ENCODE measurements at places on chromosomes 7 and 10. TPM values are rescaled to one million over a fixed set of nuclear protein-coding genes. Genes with fewer than 3 reads are reported as not detected.

GRCh38 chr10:3192856-3193635 is 20.5 kb upstream of the PITRM1 start:
- H3K27me3 ChIP-seq = peaks cover under 1% of the 10 kb centered on the region
- DNase-seq = peak; percentile 74
- no peak overlapping the region for H3K27ac ChIP-seq
- H3K36me3 ChIP-seq = no peaks in the 10 kb centered on the region

SLC25A13 gene
- 20.5 TPM for total RNA-seq

DNA sequence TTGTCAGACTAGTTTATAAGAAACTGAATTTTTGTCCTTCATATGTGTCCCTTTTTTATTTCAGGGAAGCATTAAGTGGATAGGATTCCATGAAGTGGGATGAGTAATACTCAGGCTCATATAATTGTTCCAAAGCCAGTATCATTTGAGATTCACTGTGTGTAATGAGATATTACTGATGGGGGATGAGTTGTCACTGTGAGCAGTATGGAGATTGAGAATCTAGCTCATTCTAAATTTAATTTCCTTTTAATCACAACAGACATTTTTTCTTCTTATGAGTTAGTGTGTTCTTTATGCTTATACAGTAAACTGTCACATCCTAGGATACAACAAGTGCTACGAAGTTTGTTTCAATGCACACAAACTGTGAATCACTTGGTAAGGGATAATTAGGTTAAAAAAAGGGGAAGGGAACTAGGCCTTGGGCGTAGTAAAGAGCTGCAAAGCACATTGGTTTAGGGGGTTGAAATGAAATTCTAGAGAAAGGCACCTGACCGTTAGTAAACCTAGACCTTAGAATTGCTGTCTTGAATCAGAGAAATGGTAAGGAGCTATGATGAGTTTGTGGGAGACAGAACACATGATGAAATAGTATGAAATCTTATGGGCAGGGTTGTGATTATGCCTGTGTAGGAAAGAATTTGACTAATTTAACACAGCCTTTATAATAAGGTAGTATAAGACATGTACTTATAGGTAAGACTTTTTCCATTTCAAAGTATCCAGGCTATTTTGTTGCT is 153.4 kb downstream of the MLLT10 start:
- H3K36me3 ChIP-seq = peaks cover 13% of the 10 kb centered on the region
- H3K27ac ChIP-seq = no peak overlapping the region
- H3K4me1 ChIP-seq = no peaks in the 10 kb centered on the region
- H3K27me3 ChIP-seq = no peaks in the 10 kb centered on the region
- no peak for DNase-seq
- no peak overlapping the region for H3K4me3 ChIP-seq

DNA sequence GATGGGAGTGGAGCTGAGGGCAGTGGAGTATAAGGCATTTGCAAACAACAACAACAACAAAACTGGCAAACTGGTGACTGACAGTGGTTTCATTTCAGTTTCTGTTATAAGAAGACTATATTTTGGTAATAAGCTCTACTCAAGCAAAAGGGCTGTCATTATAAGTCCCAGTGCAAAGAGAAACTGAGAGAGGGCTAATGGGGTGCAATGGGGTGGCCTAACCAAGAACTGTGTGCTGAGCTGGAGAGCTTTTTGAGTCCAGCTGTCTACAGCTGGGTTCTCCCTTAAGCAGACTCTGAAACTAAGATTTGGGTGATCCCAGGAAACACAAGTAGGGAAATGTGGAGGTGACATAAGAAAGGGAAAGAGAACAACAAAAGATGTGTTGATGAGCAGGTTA is 439.3 kb downstream of the ADRA2A start:
- no peak for DNase-seq
- no peaks in the 10 kb centered on the region for H3K4me1 ChIP-seq
- H3K27ac ChIP-seq = no peak overlapping the region
- H3K4me3 ChIP-seq = no peak overlapping the region
- no peaks in the 10 kb centered on the region for H3K36me3 ChIP-seq
- H3K27me3 ChIP-seq = no peaks in the 10 kb centered on the region

GRCh38 chr7:130878785-130879184 is 144.8 kb upstream of the KLF14 start:
- DNase-seq = no peak
- no peak overlapping the region for H3K4me3 ChIP-seq
- H3K27ac ChIP-seq = no peak overlapping the region
- no peaks in the 10 kb centered on the region for H3K27me3 ChIP-seq
- peaks cover 50% of the 10 kb centered on the region for H3K36me3 ChIP-seq
- H3K4me1 ChIP-seq = no peaks in the 10 kb centered on the region

LIPF gene
- total RNA-seq = not detected

DNA sequence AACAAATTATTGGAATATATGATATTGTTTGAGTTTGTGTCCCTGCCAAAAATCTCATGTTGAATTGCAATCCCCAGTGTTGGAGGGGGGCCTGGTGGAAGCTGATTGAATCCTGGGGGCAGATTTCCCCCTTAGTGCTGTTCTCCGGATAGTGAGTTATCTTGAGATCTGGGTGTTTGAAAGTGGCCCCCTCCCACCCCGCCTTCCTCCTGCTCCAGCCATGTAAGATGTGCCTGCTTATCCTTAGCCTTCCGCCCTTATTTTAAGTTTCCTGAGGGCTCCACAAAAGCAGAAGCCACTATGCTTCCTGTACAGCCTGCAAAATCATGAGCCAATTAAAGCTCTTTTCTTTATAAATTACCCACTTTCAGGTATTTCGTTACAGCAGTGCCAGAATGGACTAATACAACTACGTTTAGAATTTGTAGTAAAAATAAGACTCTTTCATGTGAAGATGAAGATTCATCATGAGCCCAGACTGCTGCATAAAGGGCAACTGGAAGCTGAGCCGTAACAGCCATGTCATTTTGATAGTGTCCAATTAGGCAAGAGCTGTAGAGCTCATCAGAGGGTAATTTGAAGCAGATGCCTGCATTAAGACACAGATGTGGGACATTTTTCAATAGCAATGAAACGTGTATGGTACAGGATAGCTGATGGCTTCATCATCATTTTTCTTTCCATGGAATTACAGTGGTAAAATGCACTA is 1007.2 kb downstream of the REEP3 start:
- H3K36me3 ChIP-seq = no peaks in the 10 kb centered on the region
- DNase-seq = no peak
- no peaks in the 10 kb centered on the region for H3K4me1 ChIP-seq
- no peak overlapping the region for H3K27ac ChIP-seq
- H3K27me3 ChIP-seq = no peaks in the 10 kb centered on the region

- no peak overlapping the region for H3K27ac ChIP-seq
- no peaks in the 10 kb centered on the region for H3K27me3 ChIP-seq
- H3K4me1 ChIP-seq = peaks cover 12% of the 10 kb centered on the region
- H3K4me3 ChIP-seq = no peak overlapping the region
Observed at GRCh38 chr7:106281127-106281526, 3.7 kb downstream of the NAMPT start.

GRCh38 chr10:3532644-3533043 is 252.4 kb downstream of the KLF6 start:
- no peaks in the 10 kb centered on the region for H3K36me3 ChIP-seq
- H3K27me3 ChIP-seq = no peaks in the 10 kb centered on the region
- no peak overlapping the region for H3K4me3 ChIP-seq
- no peaks in the 10 kb centered on the region for H3K4me1 ChIP-seq
- H3K27ac ChIP-seq = no peak overlapping the region

GRCh38 chr10:75497997-75498883 is 66.8 kb downstream of the LRMDA start:
- H3K36me3 ChIP-seq = no peaks in the 10 kb centered on the region
- no peak overlapping the region for H3K4me3 ChIP-seq
- no peak overlapping the region for H3K27ac ChIP-seq
- H3K27me3 ChIP-seq = no peaks in the 10 kb centered on the region
- H3K4me1 ChIP-seq = no peaks in the 10 kb centered on the region
- DNase-seq = no peak

GRCh38 chr10:102101152-102101551 is 19.0 kb downstream of the LDB1 start:
- H3K27ac ChIP-seq = no peak overlapping the region
- H3K27me3 ChIP-seq = no peaks in the 10 kb centered on the region
- DNase-seq = no peak
- H3K36me3 ChIP-seq = peaks cover 6% of the 10 kb centered on the region
- peaks cover 14% of the 10 kb centered on the region for H3K4me1 ChIP-seq

DNA sequence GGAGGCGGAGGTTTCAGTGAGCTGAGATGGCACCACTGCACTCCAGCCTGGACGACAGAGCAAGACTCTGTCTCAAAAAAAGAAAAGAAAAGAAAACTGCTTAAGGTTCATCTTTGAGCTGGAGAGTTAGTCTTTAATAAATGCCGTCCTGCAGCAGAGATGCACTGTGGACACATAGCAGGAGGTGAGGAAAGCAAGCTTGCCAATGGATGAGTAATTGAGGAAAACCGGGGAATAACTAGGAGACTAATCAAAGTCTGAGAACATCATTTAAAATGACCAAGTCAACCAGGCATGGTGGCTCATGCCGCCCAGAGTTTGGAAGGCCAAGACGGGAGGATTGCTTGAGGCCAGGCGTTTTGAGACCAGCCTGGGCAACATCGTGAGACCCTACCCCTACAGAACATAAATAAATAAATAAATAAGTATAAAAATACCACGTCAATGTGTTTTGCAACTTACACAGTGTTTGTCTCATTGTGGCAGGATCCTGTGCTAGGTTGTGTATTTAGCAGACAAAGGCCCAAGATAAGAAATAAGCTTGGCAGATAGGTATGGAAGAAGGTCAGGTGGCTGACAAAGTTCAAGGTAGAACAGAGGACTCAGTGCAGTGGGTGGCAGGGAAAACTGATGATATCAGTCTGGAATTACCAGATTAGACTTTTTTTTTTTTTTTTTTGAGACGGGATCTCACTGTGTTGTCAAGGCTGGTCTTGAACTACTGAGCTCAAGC is 115.7 kb upstream of the KMT2C start:
- no peak for DNase-seq
- no peak overlapping the region for H3K27ac ChIP-seq
- H3K4me3 ChIP-seq = no peak overlapping the region
- no peaks in the 10 kb centered on the region for H3K36me3 ChIP-seq
- H3K4me1 ChIP-seq = no peaks in the 10 kb centered on the region

DNA sequence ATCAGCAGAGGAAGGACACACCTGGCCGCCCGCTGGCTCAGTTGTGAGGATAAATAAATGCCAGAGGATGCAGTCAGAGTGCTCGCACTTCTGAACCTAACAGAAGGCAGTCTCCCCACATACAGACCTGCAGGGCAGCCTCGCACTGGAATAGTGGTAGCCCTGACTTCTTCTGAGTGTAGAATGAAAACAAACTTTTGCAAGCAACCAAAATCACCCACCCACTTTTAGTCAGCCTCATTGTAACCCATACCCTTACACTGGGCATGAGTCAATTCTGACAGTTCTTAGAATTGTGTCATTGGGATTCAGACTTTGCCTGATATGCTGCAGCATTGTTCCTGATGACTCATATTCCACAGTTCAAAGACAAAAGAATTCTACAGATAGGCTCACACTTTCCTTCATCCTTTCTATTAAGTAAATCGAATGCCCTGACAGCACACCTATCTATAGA is 167.0 kb upstream of the CDK1 start:
- no peak overlapping the region for H3K27ac ChIP-seq
- no peaks in the 10 kb centered on the region for H3K4me1 ChIP-seq
- no peak for DNase-seq
- no peaks in the 10 kb centered on the region for H3K27me3 ChIP-seq
